ENCODE measurements at places on chromosomes 1 and 21.

GRCh38 chr1:21672478-21673276, 3.5 kb upstream of the RAP1GAP start:
- no peak for DNase-seq
- H3K36me3 ChIP-seq, result no peaks in the 10 kb centered on the region
- H3K4me1 ChIP-seq, result peaks cover 6% of the 10 kb centered on the region
- peaks cover 19% of the 10 kb centered on the region for H3K27me3 ChIP-seq
- no peak overlapping the region for H3K4me3 ChIP-seq
- H3K27ac ChIP-seq, result no peak overlapping the region

- H3K36me3 ChIP-seq, result no peaks in the 10 kb centered on the region
- peaks cover 2% of the 10 kb centered on the region for H3K27me3 ChIP-seq
- H3K27ac ChIP-seq, result no peak overlapping the region
- DNase-seq, result no peak
These were observed 147.8 kb upstream of the MAP1LC3C start for GRCh38 chr1:242146652-242147051.

GRCh38 chr1:211965108-211965805, 70.1 kb downstream of the INTS7 start:
- no peak for DNase-seq
- no peak overlapping the region for H3K4me3 ChIP-seq
- peaks cover 54% of the 10 kb centered on the region for H3K36me3 ChIP-seq
- peaks cover 2% of the 10 kb centered on the region for H3K4me1 ChIP-seq
- no peak overlapping the region for H3K27ac ChIP-seq

DNA sequence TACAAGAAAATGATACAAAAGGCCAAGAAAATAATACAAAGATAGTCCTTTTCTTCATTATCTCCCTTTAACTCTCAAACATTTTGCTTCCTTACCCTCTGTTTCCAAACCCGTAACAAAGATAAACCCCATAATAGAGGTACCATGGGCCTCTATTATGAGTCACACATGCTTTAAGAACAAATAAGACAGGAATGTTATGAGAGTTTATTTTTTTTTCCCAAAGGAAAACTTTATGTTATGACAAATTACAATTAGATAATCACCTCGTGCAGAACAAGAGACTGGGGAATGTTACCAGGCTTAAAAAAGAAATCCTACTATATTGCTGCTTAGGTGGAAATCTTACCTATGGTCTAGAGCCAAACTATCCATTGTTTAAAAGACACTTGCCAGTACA, 272.0 kb downstream of the BRINP3 start:
- no peaks in the 10 kb centered on the region for H3K27me3 ChIP-seq
- no peak overlapping the region for H3K4me3 ChIP-seq
- no peak for DNase-seq
- no peak overlapping the region for H3K27ac ChIP-seq

- no peaks in the 10 kb centered on the region for H3K36me3 ChIP-seq
- DNase-seq, result no peak
- no peaks in the 10 kb centered on the region for H3K4me1 ChIP-seq
- H3K27me3 ChIP-seq, result peaks cover 6% of the 10 kb centered on the region
- H3K27ac ChIP-seq, result no peak overlapping the region
- no peak overlapping the region for H3K4me3 ChIP-seq
These were observed 130.8 kb downstream of the BEND5 start for GRCh38 chr1:48645883-48646282.

Data from activated naive CD8-positive, alpha-beta T cell treated with anti-CD3 and anti-CD28 coated beads, Interleukin-2, amount 10 ng/mL, durations not matched to agents 7 days and 5 days (primary cell).